T1000 (cell line): ENCODE measurements at places on chromosomes 1 and 21.

- DNase-seq: no peak
Measured at GRCh38 chr1:152096931-152097330, 8.1 kb upstream of the TCHHL1 start.

- DNase-seq: no peak
Measured at GRCh38 chr21:16838331-16838730, 674.5 kb upstream of the CXADR start.

- DNase-seq: no peak
Measured at GRCh38 chr1:54364995-54365394, 41.2 kb downstream of the SSBP3 start.

DNA sequence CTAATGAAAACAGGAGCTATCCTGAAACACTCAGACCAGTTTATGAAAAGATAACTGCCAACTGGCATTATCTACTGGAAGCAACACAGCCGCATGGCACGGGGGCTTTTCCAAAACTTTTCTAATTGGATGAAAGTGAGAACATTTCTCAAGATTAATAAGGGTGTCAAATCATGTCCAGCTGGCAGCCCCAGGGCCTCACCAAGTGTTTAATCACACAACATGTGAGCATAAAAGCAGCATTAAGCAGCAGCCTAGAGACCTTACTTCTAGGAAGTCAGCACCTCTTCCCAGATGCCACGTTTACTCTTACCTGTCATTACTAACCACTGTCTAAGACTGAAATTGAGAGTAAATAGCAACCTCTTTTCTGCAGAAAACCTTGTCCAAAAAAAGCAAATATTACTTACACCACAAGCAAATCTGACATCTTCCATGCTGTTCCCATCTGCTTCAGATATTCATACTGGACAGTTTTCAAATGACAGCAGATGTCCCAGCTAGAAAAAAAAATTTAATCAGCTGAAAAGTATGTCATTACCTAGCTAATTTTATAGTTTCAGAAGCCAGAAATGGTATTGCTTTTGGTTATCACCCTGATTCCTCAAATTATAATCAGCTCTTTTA, 341.5 kb upstream of the ZP4 start:
- DNase-seq: no peak

DNA sequence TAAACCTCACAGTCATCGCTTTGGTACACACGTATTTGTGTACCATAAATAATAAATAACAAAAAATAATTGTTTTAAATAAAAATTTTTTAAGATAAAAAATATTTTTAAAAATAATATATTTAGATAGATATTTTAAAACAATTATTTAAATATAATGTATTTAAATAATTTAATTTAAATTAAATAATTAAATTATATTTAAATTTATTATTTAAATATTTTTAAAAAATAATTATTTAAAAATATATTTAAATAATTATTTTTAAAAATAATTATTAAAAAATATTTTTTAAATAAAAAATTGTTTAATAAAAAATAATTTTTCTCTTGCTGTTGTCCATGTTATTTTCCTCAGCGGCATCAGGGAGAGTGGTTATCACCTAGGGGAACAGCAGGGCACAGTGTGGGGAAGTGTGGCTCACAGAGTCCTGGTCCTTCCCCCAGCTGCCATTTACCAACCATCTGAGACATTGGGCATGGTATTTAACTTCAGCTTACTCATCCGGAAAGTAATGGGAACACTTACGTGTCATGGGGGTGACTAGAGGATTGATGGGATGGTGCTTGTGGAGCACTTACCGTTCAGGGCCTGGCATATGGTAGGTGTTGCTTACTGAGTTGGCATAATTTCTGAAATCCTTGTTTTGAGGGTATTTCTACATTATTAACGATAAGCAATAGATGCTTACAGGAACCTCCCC, 92.9 kb upstream of the TSPAN2 start:
- peak; percentile 11 for DNase-seq

- no peak for DNase-seq
Measured at GRCh38 chr21:33657124-33657820, 15.0 kb downstream of the ITSN1 start.

- no peak for DNase-seq
Measured at GRCh38 chr1:17212009-17212408, 7.1 kb downstream of the PADI1 start.

DNA sequence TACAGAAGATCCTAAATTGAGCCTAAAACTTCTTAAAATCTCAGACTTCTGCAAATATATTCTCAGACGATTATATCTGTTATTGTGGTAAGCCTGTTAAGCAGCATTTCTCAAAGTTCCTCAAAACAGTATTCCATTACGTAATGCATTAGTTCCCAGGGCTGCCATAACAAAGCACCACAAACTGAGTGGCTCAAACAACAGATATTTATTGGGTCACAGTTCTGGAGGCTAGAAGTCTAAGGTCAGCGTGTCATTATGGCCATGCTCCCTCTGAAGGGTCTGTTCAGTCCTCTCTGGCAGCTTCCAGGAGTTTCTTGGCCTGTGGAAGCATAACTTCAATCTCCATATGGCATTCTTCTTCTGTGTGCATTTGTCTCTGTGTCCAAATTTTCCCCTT, 103.5 kb upstream of the ST6GALNAC5 start:
- DNase-seq: no peak

GRCh38 chr1:192809307-192810252, 741 bp downstream of the RGS2 start:
- DNase-seq: no peak

- DNase-seq: no peak
Measured at GRCh38 chr1:244287726-244288125, 164.0 kb downstream of the ADSS2 start.

DNA sequence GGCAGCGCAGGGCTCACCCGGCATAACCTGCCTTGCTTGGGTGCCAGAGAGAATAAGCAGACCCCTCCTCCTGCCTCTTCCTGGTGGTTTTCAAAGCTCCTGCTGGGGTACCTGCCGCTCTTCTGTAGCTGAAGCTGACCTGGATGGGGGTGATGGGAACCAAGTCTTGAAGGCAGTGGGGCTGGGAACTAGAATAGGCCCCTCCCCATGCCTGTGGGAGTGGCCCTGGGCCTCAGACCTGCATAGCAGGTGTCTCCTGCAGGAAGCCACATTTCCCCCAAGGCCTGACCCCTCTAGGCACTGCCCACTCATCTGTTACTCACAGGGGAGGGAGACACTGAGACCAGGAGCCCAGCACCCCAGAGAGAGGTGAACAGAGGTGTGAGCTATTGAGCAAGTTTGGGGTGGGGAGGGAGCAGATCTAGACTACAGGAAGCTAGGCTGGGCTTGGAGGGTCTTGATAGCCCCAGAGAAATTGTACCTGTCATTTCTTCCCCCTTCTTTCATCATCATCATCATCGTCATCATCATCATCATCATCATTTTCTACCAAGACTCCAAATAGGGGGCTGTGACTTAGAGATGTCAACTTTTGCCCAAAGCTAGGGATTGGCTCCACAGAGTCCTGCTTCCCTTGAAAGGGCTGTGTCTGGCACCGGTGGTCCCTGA, 10.1 kb downstream of the PADI1 start:
- no peak for DNase-seq

- no peak for DNase-seq
Measured at GRCh38 chr1:196684476-196684875, 32.6 kb downstream of the CFH start.

DNA sequence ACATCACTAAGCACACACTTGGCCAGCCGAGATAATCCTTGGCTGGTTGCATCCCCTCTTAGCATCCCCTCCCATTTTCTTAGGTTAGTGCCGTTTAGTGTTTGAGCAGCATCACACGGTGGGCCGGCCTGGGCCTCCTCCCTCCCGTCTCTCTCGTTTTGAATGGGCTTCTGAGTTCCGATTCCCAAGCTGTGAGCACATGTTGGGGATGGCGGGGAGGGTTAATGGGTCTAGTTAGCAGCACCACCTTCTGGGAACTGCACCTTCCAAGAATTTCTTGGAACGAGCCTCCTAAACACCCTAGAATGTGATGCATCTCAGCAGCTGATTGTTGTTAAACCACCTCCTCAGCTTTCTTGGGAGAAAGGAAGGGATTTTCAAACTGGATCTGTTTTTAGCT, 73.3 kb downstream of the CNIH3 start:
- no peak for DNase-seq

DNA sequence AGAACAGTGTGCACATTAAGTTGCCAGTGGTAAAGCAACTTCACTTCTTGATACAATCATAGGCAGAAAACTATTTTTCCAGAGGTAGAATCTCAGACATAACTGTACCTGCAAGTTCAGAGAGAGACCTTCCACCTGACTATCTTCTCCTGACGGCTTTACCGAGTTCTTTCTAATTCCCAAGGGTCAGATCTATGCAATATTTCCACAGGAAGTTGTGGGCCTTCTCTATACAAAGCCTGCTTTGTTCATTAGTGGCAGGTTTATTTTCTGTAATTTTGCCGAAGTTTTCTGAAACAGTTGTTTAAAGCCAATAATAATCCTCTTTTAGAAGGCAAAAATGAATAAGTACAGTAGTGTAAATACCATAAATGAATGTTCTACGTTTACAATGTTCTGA, 58.2 kb upstream of the RCC1 start:
- DNase-seq: no peak

GRCh38 chr21:35052801-35053200, 3.7 kb upstream of the RUNX1 start:
- no peak for DNase-seq

DNA sequence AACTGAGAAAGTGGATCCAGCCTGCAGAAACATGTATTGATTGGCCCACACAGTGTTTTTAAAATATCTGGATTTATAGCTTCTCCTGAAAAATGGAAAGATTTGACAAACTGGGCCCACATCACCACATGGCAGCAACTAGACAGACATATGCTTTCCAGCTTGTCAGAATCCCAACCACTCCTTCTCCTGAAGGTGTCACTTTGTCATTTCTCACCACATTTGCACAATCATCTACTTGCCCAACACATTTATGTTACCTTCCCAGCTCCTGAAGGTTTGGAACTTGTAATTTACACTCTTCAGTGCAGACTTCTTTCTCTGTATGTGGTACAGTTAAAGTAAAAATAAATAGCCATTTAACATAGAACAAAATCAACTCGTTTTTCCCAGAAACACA, 126.1 kb upstream of the KIAA1614 start:
- no peak for DNase-seq

DNA sequence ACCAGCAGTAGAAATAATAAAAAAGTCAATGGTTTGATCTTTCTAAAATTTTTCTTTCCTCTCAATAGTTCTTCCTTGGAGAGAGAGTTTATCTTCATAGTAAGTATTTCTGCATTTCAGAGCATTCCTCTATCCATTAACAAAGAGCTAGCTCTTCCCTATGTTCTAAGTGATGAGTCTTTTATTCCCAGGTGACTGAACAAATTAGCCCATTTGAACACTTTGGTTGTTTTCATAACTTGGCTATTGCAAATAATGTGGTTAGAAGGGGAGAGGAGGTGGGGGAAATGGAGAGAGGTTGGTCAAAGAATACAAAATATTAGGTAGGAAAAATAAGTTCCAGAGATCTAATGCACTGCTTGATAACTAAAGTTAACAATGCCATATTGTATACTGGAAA, 598.9 kb downstream of the KCNT2 start:
- DNase-seq: no peak

DNA sequence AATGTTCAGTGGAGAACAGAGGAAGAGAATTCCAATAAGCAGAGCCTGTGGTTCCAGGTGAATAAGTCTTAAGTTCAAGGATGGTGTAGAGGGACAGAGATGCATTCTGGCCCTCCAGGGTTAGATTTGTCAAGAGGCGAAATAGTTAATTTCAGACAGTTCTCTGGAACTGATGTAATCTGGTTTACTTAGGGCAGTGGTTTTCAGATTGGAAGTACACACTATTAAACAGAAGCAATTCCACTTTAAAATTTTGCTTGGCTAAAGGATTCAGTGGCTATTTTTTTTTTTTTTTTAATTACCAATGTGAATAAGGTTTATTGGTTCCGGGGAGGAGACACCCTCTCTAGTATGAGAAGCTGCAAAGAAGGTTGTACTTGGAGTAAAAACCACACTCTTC, 25.3 kb upstream of the MYOCOS start:
- no peak for DNase-seq

GRCh38 chr1:186659890-186660341, 20.3 kb downstream of the PTGS2 start:
- no peak for DNase-seq

DNA sequence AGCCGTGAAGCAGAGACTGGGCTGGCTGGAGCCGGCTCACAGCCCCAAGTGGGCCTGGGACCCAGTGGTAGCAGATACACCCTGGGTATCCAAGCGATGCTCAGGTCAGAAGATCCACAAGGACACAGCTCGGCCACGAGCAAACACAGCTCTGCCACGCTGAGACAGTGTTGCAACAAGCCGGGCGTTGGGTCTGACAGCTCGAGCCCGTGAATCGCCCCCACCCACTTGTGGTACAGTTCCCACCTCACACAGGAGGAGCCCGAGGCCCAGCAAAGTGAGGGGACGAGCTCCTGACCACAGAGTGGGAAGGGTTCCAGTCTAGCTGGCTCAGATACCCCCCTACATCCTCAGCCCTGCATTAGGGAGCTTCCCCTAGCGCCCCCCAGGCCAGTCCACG, 8.9 kb upstream of the PRKCZ start:
- no peak for DNase-seq

DNA sequence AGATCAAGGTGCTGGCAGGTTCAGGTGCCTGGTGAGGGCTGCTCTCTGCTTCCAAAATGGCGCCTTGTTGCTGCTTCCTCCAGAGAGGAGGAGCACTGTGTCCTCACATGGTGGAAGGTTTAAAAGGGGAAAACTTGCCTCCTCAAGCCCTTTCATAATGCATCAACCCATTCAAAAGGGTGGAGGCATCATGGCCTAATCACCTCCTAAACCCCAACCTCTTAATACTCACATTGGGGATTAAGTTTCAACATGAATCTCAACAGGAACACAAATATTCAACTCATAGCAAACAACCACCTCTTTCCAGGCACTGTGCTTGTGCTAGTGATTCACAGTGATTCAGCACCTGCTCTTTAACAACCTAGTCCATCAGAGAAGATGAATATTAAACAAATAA, 4.2 kb downstream of the S100A12 start:
- no peak for DNase-seq
